ENCODE measurements at places on chromosomes 4 and X.
A peak's percentile ranks its signal among the peaks of the same experiment; 100 is the strongest.

DNA sequence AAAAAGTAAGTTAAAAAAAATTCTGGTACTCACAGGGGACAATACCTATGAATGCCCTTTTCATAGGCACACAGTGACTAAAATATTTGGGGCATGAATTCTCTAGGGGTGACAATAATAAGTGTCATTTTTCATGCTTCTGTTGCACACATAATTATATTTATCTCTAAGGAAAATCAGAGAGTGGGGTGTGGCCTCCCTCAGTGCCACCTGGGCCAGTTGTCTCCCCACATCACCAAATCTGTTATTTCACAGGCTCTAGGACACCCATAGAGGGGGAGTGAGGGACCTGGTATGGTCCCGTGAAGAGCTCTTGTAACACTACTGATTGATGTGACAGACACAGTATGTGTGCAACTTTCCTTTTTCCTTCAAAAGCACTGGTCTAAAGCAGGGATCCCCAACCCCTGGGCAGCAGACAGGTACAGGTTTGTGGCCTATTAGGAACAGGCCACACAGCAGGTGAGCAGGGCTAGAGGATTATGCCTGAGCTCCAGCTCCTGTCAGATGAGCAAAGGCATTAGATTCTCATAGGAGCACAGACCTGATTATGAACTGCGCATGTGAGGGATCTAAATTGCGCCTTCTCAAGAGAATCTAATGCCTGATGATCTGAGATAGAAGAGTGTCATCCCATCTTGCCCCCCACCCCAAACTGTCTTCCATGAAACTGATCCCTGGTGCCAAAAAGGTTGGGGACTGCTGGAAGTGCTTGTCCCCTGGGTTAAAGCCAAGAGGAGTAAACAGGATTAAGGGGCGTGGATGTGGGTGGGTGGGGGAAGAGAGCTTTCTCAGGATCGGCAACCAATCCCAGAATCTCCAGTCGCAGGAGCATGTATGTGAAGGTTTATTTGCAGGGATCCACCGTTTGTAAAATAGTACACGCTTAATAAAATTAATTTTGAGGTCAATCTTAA is 856 bp downstream of the SLC9B1 start:
- no peak for DNase-seq

- no peak for DNase-seq
These were observed 68.2 kb downstream of the GPC3 start for GRCh38 chrX:133916984-133917722.

GRCh38 chr4:140450352-140450751 is 22.9 kb upstream of the CLGN start:
- DNase-seq: no peak

- peak; percentile 82 for DNase-seq
These were observed 78.5 kb downstream of the MID1IP1 start for GRCh38 chrX:38879631-38880220.

- peak; percentile 77 for DNase-seq
These were observed 16.0 kb downstream of the LRBA start for GRCh38 chr4:150999086-150999485.

GRCh38 chrX:137549851-137550664 is 15.9 kb upstream of the ZIC3 start:
- DNase-seq: no peak

GRCh38 chr4:83618431-83618830 is 82.5 kb downstream of the GPAT3 start:
- DNase-seq: no peak

DNA sequence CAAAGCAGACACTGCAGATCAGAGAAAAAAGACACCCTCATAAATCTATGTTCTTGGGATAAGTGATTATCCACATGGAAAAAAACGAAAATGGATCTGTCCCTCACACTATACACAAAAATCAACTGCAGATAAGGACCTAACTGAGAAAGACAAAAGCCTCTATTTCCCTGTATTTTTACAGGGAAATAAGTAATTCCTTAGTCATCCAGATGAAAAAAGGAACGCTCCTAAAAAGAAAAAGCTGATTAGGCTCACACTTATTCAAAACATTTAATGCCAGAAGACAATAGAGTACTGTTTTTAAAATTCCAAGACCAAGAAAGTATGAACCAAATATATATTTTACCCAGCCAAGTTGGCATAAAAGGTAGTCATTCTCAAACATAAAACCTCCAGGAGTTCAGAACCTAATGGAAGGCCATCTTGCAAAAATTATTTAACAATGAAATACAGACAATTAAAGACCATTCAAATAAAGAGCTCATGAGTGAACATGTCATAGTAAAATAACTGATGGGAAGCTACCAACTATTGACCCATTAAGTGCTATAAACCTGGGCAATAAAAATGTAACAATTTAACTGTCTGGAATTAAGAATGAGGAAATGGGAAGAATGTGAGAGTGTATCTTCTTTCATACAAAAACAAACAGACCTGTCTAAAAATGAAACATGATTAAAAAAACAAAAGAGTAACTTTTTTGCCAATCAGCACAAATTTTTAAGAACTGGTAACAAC is 20.4 kb downstream of the PAPSS1 start:
- DNase-seq: no peak

DNA sequence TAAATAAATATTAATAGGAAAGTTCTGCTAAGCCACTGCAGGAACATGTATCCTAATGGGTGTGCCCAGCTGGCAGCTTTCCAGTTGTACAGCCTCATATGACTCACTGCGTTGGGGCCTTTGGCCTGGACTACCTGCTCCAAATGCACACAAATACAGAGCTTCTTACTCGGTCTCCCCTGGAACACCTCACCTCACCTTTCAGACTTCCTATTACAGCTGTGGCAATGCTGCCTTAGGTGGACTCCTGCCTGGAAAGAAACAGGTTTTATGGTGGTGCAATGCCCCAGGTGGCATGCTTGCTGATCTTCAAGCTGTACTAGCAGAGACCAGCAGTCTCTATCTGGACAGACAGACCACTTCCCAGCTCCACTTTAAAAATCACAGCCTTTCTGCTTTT is 85.7 kb upstream of the EXOC1L start:
- DNase-seq: no peak

DNA sequence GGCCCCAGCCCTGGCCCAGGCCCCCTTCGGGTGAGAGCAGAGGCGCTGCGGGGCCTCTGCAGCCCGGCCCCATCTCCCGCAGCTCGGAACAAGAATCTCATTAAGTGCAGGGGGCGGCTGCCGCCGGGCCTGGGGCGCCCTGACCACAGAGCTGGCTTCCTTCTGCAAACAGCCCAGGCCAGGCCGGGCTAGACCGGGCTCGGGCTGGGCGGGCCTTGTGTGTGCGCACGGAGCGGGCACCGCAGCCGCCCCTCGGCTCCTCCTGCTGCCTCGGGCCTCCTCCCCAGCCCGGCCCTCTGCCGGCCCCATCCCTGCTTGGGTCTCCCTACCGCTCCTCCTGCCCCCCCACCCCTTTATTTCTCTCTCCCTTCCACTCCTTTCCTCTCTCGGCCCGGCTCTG is 83.3 kb downstream of the EFNB1 start:
- no peak for DNase-seq

DNA sequence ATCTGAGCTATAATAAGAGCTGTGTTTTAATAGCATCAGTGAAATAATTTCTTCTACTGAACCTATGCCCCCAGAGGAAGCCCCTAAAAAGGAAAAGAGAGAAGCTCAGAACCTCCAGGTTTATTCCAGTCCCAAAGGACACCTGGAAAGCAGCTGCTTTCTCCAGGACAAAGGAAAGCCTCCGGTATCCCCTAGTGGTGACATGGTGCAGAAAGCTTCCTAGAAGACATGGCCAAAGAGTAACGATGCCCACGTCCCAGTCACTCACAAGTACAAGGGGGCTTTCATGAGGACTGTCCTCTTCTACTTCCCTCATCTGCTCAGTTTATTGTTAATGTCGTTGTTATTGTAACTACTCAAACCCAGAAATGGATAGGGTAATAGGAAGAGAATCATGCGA is 343.9 kb downstream of the UNC5C start:
- no peak for DNase-seq

DNA sequence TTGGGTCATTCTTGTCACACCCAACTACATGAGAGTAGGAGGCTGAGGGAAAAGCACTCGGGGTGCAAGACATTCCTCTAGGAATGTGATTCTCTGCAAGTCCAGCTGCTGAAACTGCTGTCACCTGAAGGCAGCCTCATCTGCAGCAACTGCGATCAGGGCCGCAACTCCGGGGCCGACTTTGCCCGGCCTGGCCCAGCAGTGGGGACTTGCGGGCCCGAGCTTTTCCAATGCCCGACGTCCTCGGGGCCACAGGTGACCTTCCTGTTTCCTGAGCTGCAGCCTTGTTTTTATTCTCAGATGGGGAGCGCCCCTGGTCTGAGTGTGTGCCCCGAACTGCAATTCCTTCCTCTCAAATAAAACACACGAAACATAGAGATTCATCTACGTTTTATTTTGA is 104.7 kb upstream of the NKX1-1 start:
- DNase-seq: no peak

GRCh38 chrX:155695419-155695818 is 82.7 kb upstream of the TMLHE start:
- DNase-seq: no peak
